Activated CD4-positive, alpha-beta memory T cell treated with anti-CD3 and anti-CD28 coated beads for 36 hours (primary cell): ENCODE measurements at places on chromosomes 1 and 21. TPM values are rescaled to one million over a fixed set of nuclear protein-coding genes. Genes with fewer than 3 reads are reported as not detected.

Gene ITLN1
- total RNA-seq, result not detected

Gene PTCH2
- total RNA-seq, result 0.61 TPM

Gene PCBP3
- total RNA-seq, result 5.3 TPM

Gene OR2L2
- not detected for total RNA-seq

Gene EXTL1
- total RNA-seq, result not detected

Gene SPRR1B
- total RNA-seq, result not detected

Gene EPHA10
- total RNA-seq, result 0.92 TPM

Gene CLCA1
- total RNA-seq, result not detected

Gene TPTE
- total RNA-seq, result not detected

Gene GCSAML
- not detected for total RNA-seq

Gene ATAD3C
- total RNA-seq, result 1.7 TPM

Gene MMP23B
- total RNA-seq, result 0.61 TPM

Gene LRRC38
- total RNA-seq, result not detected

Gene CD160
- 0.14 TPM for total RNA-seq

Gene OR2L5
- not detected for total RNA-seq

Gene BRINP3
- total RNA-seq, result not detected

Gene NHLH1
- total RNA-seq, result 0.22 TPM

Gene PEAR1
- not detected for total RNA-seq

Gene KCNT2
- not detected for total RNA-seq

Gene THEM4
- 24.9 TPM for total RNA-seq

Gene LHX8
- total RNA-seq, result not detected

Gene C8A
- not detected for total RNA-seq

Gene CROCC
- total RNA-seq, result 18.7 TPM

Gene LRRC42
- 28.4 TPM for total RNA-seq

Gene ATP13A2
- 45.9 TPM for total RNA-seq

Gene HES3
- not detected for total RNA-seq

Gene GJA8
- not detected for total RNA-seq

Gene TFF2
- not detected for total RNA-seq

Gene SYTL1
- 30.4 TPM for total RNA-seq

Gene DIPK1A
- 8.2 TPM for total RNA-seq

Gene PGLYRP3
- not detected for total RNA-seq

Gene HAPLN2
- 0.21 TPM for total RNA-seq

Gene SPATA45
- total RNA-seq, result not detected

Gene TTC3
- 65.6 TPM for total RNA-seq

Gene WNT3A
- total RNA-seq, result not detected

Gene COL8A2
- total RNA-seq, result not detected

Gene ADGRL2
- not detected for total RNA-seq

Gene SH3BP5L
- 19.9 TPM for total RNA-seq

Gene TIE1
- total RNA-seq, result not detected

Gene C1orf167
- total RNA-seq, result not detected

Gene KIF17
- total RNA-seq, result not detected

Gene TNFRSF8
- 33.2 TPM for total RNA-seq

Gene CACNA1S
- total RNA-seq, result not detected

Gene UTS2
- not detected for total RNA-seq

Gene MAP1LC3C
- not detected for total RNA-seq

Gene FAM3B
- not detected for total RNA-seq
